ENCODE measurements at places on chromosomes 3 and 15. TPM values are rescaled to one million over a fixed set of nuclear protein-coding genes. Genes with fewer than 3 reads are reported as not detected.

The GP9 gene
- polyA plus RNA-seq: 6.2 TPM

The TRPM1 gene
- not detected for polyA plus RNA-seq

The CFAP100 gene
- 12.5 TPM for polyA plus RNA-seq

The ESYT3 gene
- polyA plus RNA-seq: 5.7 TPM

The ITIH3 gene
- polyA plus RNA-seq: 3.2 TPM

The PEX5L gene
- 0.02 TPM for polyA plus RNA-seq

The OPA1 gene
- polyA plus RNA-seq: 8.8 TPM

The KBTBD13 gene
- polyA plus RNA-seq: 0.04 TPM

The CPNE9 gene
- 0.11 TPM for polyA plus RNA-seq

The CSPG5 gene
- 7.7 TPM for polyA plus RNA-seq
